ENCODE measurements at places on chromosomes 6 and 20.

GRCh38 chr6:138503881-138504680 is 4.8 kb upstream of the NHSL1 start:
- DNase-seq: no peak

- DNase-seq: no peak
Measured at GRCh38 chr6:46240866-46241565, 70.2 kb upstream of the ENPP5 start.

- DNase-seq: peak; percentile 50
Measured at GRCh38 chr6:90343576-90343975, 46.9 kb upstream of the BACH2 start.

GRCh38 chr20:12786276-12786675 is 222.5 kb upstream of the SPTLC3 start:
- DNase-seq: no peak

- DNase-seq: no peak
Measured at GRCh38 chr20:8399947-8400346, 267.9 kb downstream of the PLCB1 start.

DNA sequence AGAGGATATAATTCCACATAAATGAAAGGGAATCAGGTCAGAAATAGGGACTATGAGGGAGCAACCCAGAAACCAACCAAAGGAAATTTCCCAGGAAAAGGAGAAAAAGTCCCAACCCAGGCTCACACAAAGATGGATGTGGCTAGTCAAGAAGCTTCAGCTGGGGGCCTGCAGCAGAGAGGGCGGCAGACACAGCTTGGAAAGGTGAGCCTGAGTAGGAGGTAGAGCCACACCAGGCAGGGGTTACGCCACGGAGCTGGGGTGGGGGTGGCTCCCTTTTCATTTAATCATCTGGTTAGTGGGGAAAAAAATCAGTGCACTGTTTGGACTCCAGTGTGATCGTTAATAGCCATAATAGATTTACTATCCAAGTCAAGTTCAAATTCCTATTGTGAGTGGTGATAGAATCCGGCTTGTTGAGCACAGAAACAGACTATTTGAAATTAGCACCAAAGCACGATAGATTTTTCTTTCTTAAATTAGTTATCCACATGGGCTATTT is 220.6 kb downstream of the TPBG start:
- DNase-seq: no peak

- DNase-seq: no peak
Measured at GRCh38 chr20:32494483-32495216, 90.5 kb downstream of the NOL4L start.

- DNase-seq: no peak
Measured at GRCh38 chr6:82057846-82058554, 189.5 kb downstream of the IBTK start.

DNA sequence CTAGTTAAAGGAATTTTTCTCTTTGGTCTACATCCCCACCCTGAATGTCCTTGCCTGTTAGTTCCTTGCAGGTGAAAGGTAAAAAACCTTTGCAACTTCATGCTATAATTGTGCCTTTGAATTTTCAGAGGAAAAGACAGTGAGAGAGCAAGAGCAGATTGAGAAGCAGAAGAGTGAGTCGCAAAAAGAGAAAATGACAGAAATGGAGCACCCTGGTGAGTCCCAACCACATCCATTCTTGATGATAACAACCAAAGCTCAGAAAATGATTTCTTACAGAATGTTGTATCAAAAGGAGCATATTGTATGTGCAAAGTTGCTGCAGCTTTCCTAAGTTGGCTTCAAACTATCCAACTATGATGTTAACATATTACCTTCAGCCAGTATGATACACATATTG is 165.2 kb upstream of the CENPW start:
- DNase-seq: no peak

DNA sequence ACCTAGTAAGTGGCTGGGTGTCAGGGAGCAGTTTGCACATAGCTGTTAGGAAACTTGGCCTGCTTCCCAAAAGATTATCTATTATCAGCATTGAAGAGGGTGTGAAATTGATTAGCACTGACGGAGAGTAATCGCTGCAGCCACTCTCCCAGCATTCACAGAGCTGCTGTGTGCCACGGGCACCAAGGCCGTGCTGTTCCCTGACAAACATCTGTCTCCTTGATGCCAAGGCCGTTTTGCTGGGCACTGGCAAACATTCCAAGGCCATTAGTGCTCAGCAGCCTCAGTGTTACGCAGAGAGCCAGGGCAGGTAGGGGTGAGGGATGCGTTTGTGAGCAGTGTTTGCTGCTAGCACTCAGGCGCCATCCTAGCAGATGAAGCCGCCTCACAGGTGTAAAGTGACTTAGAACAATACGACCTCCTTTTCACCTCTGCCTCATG is 57.7 kb upstream of the VSTM2L start:
- DNase-seq: peak; percentile 65

DNA sequence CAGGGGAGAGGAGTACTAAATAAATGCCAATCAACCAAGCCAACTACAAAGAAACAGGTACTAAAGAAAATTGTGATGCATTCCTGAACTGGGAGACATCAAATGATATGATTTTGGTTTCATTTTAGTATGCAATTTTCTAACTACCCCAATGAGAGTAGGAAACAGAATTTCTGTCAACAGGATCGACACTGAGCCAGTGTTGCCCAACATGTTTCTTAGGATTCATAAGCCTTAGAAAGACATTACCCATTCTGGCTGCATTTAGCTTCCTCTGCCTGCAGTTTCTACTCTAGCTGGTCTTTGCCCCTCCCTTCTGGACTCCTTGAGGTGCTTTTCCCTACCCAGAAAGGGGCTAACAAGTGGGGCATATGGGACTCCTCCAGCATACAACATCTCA is 49.8 kb downstream of the KCTD20 start:
- no peak for DNase-seq

DNA sequence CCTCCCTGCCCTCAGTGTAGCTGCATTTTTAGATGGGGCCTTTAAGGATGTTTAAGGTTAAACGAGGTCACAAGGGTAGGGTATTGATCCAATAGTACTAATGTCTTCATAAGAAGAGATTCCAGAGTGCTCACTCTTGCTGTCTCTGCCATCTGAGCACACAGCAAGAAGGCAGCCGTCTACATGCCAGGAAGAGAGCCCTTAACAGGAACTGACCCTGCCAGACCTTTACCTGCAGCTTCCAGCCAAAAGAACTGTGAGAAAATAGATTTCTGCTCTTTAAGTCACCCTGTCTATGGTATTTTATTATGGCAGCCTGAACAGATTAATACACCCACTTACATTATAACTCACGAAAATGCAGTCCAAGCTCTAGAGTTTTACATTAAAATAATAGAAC is 685.3 kb upstream of the MARCKS start:
- no peak for DNase-seq

DNA sequence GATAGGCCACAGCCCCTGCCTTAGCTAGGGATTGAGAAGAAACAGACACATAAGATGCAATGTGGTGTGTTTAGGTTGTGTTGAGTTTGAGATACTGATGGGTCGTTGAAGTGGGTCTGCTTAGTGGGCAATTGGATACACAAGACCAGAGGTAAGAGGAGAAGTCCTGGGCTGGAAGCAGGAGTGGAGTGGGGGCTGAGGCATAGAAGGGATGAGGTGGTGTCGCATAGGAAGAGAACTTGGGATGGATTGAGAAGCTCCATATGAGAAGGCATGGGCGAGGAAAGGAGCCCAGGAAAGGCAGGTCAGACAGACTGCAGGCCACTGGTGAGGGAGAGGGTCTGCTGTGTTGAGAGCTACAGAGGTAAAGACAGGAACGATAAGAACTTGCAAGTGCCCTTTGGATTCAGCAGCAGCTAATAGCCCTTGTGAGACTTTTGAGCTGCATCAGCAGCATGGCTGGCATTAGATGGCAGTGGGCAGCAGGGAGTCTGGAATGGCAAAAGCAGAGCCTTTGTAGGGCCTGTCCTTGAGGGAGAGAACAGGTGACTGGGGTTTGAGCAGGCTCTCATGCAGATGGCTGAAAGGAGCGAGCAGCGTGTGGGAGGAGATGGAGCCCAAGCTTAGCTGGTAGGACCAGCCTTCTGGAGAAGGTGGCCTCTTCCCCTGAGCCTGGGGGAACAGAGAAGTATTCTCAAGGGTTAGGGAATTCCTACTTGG is 33.2 kb downstream of the PLCG1 start:
- DNase-seq: peak; percentile 11

DNA sequence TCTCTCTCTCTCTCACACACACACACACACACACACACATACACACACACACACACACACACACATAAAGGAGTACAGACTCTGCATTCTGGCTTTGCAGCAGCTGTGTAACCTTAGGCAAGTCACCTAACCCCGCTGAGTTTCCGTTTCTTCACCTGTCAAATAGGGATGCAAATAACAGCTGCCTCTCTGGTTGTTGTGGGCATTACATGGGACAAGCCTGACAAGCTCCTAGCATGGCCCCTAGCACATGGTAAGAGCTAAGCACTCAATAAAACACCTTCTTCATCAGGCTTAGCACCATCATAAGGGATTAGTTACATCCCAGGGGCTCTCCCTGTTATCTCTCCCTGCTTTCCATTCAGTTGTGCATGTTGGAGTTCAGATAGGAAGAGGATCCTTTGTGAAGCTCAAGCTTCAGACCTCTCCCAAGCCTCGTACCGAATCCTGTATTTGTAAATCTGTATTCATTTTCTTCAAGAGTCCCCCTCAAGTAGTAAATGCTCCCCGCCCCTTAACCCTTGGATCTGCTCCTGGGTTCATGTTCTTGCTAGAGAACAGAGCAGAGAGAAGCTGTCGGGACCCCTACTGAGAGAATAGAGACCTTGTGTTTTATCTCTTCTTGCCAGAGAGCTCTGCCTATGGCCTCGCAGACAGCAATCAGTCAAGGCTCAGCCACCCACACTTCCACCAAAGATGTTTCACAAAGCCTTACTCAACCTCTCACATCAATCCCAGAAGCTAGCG is 2.2 kb downstream of the SLC13A3 start:
- DNase-seq: no peak

- no peak for DNase-seq
Measured at GRCh38 chr20:2103461-2104153, 2.0 kb downstream of the STK35 start.

DNA sequence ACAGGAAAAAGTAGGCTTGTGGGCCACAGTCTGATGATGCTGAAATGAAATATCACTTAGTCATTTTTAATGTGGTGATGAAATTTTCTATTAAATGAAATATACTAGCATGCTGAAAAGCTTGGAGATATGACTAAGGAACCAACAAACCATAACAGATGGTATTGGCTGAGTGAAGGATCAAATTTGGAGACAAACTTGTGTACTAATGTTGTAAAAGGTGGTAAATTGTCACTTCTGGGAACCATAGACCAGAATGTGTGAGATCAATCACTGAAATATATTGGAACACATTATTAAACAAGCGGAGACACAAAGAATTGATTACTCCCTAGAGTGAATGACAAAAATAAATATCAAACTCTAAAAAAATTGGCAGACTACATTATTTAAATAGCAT is 232.4 kb downstream of the DOK5 start:
- DNase-seq: no peak

DNA sequence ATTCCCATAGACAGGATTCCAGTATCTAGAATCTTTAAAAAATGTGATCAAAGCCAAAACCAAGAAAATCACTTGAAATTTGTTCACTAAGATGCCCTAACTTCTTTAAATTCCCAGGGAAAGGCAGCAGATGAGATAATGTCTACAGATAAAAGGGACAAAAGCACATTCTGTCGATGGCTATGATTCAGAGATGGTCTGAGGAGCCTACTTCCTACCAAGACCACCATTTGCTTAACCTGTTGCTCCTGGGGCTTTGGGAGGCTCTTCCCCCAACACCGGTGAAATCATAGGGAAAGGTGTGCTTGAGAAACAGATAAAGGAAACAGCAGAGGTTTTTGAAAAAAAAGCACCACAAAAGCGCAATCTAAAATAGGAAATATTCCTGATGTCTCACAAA is 118.3 kb upstream of the MAP7 start:
- DNase-seq: no peak

GRCh38 chr20:63518351-63518861 is 2.2 kb upstream of the PPDPF start:
- DNase-seq: peak; percentile 35

GRCh38 chr6:28002161-28002560 is 45.1 kb downstream of the OR2B6 start:
- no peak for DNase-seq

GRCh38 chr6:35453236-35453635 is 1.1 kb downstream of the FANCE start:
- DNase-seq: no peak

DNA sequence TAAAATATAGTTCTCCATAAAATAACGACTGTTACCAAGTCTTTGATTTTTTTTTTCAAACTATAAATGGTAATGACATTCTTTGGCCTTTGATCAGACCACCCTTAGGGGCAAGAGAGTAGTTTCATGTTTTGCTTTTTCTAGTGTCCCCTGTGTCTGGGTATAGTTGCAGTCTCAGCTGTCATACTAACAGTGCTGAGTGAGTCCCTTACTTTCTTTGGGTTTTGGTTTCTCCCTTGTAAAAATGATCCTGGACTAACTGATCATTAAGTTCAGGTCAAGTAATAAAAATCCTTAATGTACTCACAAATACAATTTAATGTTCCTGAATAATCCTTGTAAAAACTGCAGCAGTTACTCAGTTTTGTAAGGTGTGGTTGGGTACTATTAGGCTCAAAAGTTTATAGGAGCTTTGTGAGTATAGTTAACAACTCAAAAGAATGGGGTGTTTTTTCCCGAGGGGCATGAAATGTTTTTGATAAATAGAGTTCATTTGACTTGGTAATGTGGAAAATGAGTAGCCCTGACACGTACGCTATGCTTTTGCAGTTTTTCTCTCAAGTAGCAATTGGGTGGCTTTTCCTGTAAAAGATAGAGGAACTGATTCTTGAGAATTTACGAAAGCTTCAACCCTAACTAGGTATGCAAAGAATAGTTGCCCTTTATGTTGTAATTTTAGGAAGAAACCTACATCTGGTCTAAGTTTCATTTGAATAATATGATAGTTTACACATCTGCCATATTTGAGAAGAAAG is 6.2 kb downstream of the PTPN1 start:
- DNase-seq: no peak

- DNase-seq: no peak
Measured at GRCh38 chr6:158869826-158870648, 50.9 kb upstream of the EZR start.

DNA sequence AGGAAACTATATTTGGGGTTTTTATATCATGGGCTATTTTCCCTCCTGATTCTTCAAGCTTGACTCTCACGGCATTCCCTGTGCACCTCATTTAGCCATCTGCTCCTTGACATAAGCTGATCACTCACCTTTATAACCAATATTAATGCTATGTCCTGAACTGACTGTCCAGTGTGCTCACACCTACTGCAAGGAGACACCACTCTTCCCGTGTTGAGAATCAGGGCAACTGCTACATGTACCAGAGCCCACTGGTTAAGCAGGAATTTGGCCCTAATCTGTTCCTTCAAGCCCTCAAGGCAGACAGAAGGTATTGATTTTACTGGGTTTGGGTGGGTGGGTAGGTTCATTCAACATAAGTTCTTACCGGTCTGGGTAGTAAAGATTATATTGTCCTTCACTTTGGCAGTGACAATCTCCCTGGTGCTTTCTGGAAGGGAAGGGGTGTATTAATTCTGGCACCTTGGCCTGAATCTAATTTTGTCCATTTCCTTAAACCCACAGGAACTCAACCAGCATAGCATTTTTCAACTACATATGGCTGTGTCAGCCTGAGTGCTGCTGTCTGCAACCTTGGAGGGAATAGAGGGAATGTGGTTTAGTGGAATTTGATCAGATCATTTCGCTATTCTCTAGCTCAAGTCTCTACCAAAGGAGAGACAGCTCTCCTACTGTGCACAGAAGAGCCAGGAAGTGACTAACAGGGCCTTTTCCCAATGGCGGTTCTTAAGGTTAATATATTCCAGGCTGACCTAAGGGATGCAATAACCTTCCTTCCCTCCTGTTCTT is 293.2 kb downstream of the BTBD9 start:
- no peak for DNase-seq

- no peak for DNase-seq
Measured at GRCh38 chr6:126307849-126308248, 32.1 kb upstream of the CENPW start.
